ENCODE measurements at places on chromosomes 5 and 9. TPM values are rescaled to one million over a fixed set of nuclear protein-coding genes. Genes with fewer than 3 reads are reported as not detected.

DNA sequence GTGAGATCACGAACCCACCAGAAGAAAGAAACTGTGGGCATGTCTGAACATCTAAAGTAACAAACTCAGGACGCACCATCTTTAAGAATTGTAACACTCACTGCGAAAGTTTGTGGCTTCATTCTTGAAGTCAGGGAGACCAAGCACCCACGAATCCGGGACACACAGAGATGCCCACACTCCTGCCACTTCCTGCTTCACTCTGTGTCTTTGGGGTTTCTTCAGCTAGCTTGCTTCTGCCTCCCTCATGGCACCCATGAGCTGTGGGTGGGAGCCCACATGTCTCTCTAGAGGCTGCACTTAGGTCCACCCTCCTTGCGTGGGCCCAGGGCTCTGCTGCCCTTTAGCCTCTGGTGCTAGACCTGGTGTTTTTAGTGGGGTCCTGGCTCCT, 61.2 kb upstream of the CNOT6 start:
- H3K4me3 ChIP-seq, result no peak overlapping the region
- no peaks in the 10 kb centered on the region for H3K27me3 ChIP-seq
- H3K4me1 ChIP-seq, result no peaks in the 10 kb centered on the region

DNA sequence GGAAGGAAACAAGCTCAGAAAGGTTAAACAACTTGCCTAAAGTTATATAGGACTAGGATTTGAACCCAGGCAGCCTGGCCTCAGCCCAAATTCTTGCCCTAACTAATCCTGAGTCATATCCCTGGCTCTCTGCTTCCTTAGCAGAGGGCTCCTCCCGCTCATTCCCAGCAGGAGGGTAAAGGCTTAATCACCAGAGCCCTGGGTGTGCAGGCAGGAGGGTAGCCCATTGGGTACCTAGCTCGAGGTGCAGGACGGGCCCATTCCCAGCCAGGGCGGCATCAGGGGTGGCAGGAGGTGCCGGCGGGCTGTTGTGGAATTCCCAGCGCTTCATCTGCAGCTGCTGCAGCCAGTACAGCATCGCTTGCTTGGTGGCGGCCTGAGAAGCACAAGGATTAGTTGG, 3.9 kb downstream of the TBC1D2 start:
- no peaks in the 10 kb centered on the region for H3K36me3 ChIP-seq
- DNase-seq, result peak; percentile 80
- no peak overlapping the region for H3K4me3 ChIP-seq
- H3K4me1 ChIP-seq, result peaks cover 63% of the 10 kb centered on the region

- H3K36me3 ChIP-seq, result no peaks in the 10 kb centered on the region
- DNase-seq, result no peak
- no peak overlapping the region for H3K27ac ChIP-seq
- H3K4me3 ChIP-seq, result no peak overlapping the region
Measured at GRCh38 chr5:159917994-159918393, 1.7 kb downstream of the ADRA1B start.

DNA sequence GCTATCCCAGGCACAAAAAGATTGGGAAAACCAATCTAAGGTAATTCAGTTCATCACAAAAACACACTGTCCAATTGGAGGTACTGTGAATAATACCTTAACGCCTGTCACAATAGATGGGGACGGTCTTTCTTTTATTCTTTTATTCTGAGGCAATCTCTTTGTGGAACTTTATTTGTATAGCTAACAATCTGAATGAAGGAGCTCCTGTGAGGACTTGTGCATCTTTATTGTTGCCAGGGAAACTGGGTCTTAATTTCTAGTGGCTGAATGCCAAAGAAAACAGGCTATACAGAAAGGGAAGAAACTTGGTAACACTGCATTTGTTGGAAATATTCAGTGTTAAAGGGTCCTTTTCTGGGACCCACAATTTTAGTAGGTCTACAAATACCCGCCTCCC, 546.9 kb upstream of the C9orf72 start:
- no peaks in the 10 kb centered on the region for H3K36me3 ChIP-seq
- H3K27ac ChIP-seq, result no peak overlapping the region
- no peak overlapping the region for H3K4me3 ChIP-seq
- H3K27me3 ChIP-seq, result 0 out of 2 replicates have a peak, but pooled peaks cover 5% of the 10 kb centered on the region
- no peaks in the 10 kb centered on the region for H3K4me1 ChIP-seq

Gene TERT
- 0.80 TPM for total RNA-seq

Gene IL33
- 1.6 TPM for total RNA-seq

Gene MROH2B
- total RNA-seq, result not detected

Gene CDC25C
- total RNA-seq, result 13.8 TPM

Gene GIN1
- total RNA-seq, result 3.9 TPM
